ENCODE measurements at places on chromosomes 13 and 19.

- no peak for DNase-seq
Observed at GRCh38 chr13:20221772-20222171, 10.3 kb downstream of the GJB6 start.

- no peak for DNase-seq
Observed at GRCh38 chr13:94352057-94352456, 127.4 kb downstream of the DCT start.

GRCh38 chr13:41434831-41435520 lies 22.4 kb upstream of the RGCC start:
- no peak for DNase-seq

GRCh38 chr13:99758460-99759162 lies 213.0 kb downstream of the ZIC5 start:
- DNase-seq, result no peak

DNA sequence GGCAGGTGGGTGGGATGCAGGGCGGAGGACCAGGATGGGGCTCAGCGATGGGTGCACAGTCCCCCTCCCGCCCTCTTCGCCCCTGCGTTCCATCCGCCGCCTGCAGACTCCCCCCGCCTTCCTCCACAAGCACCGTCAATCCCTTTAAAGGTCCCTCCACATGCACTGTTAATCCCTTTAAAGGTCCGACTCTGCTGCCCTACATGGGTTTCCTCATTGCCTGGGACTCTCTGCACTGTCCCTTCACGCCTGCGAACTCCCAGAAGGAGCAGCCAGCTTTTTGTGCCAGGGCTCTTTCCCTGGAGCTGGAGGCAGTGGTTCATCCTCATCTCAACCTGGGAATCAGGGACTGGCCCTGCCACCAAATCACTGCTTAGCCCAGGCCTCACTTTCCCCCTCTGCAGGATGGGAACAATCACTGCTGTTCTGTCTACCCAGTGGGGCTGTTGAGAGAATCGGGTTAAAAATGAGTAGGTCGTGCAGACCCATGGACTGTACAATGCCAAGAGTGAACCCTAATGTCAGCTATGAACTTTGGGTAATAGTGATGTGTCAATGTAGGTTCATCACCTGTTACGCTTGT lies 20.4 kb downstream of the ZNF574 start:
- DNase-seq, result no peak

GRCh38 chr13:35599384-35599783 lies 122.9 kb upstream of the MAB21L1 start:
- no peak for DNase-seq

DNA sequence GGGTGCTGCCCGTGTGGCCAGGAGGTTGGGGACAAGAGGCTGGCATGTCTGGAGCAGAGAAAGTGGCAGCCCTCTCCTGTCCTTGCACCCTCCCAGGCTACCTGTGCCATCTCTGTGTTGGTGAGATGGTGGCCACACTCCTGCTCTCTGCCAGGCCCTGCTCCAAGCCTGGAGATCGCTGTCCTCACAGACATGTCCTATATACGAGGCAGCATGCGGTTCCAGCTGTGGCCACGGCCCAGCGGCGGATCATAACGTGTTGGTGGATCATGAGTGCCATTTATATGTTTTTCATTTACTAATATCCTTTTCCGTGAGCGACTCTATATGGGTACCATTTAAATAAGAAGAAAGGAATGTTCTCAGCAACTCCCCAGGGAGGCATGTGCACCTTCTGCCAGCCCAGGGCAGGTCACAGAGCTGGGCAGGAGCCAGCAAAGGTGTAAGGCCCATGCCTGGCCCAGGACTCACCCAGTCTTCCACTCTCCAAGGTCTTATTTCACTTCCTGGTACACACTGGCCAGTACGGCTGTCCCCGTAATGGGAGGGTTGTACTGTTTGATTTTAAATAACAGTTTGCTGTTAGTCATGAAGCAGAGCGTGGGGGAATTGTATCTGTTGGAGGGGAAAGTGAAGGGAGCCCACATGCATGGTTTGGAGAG lies 47.2 kb upstream of the LDLR start:
- no peak for DNase-seq

- DNase-seq, result peak; percentile 41
Observed at GRCh38 chr13:46202188-46202795, 9.4 kb upstream of the LRRC63 start.

DNA sequence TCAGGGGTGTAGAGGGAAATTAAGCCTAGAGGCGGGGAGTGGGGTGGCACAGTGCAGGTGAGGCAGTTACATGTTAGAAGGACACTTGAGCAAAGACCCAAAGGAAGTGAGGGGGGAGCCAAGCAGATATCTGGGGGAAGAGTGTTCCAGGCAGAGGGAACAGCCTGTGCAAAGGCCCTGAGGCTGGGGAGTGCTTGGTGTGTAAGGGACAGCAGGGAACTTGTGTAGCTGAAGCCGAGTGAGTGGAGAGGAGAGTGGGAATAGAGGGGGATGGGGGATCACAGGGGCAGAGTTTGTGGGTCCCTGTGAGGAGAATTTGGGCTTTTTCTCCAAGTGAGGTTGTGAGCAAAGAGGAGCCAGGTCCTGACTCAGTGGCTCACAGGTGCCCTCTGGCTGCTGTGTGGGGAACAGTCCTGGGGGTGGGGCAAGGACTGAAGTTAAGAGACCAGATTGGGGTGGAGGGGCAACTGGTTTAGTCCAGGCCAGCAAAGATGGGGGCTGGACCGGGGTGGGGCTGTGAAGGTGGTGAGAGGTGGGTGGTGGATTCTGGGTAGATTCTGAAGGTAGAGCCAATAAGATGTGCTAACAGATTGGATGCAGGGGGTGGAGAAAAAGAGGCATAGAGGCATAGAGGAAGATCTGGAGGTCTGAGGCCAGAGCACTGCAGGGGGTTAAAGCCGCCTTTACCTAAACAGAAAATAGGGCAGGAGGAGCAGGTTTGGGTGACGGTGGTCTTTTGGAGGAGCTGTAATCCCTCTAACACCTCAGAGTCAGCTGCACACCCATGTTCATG lies 75.3 kb downstream of the CACNA1A start:
- DNase-seq, result peak; percentile 34
